ENCODE measurements at places on chromosomes 12 and 14.

- DNase-seq: no peak
Observed at GRCh38 chr14:63563370-63564026, 20.3 kb upstream of the PPP2R5E start.

DNA sequence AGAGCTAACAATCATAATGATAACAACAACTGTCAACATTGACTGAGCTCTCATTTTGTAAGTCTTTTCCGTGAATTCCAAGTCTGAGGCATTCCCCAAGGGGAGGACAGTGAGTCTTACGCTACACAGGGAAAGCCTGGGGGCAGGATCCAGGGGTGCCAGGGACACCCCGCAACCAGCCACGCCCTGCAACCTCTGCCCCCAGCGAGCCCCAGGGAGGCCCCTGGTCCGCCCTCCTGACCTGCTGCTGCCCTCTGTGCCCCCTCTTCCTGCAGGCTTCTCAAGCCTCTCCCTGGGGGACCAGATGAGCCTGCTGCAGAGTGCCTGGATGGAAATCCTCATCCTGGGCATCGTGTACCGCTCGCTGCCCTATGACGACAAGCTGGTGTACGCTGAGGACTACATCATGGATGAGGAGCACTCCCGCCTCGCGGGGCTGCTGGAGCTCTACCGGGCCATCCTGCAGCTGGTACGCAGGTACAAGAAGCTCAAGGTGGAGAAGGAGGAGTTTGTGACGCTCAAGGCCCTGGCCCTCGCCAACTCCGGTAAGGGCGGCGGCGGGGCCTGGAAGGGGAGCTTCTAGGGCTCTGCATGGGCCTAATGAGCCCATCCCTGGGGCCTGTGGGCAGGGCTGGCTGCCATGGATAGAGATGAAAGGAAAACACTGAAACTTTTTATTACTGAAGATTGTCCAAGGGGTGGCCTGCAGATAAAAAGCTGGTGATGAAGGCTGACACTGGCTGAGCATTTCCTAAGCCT lies 115.4 kb downstream of the ESRRB start:
- DNase-seq: no peak

GRCh38 chr12:53954694-53955035 lies at the start of gene HOXC12:
Gene HOXC12, plus strand, starts transcription at chr12:53954903. Its CDS starts 27 bp downstream, at chr12:53954930.
- no peak for DNase-seq

GRCh38 chr14:65357113-65357512 lies 55.4 kb upstream of the FUT8 start:
- no peak for DNase-seq

GRCh38 chr12:94276725-94277124 lies 128.3 kb downstream of the PLXNC1 start:
- no peak for DNase-seq

GRCh38 chr12:32125455-32126084 lies 18.9 kb downstream of the BICD1 start:
- DNase-seq: no peak

GRCh38 chr14:96906434-96906833 lies 109.3 kb downstream of the VRK1 start:
- DNase-seq: no peak

GRCh38 chr12:104546575-104546974 lies 89.8 kb downstream of the CHST11 start:
- DNase-seq: no peak

DNA sequence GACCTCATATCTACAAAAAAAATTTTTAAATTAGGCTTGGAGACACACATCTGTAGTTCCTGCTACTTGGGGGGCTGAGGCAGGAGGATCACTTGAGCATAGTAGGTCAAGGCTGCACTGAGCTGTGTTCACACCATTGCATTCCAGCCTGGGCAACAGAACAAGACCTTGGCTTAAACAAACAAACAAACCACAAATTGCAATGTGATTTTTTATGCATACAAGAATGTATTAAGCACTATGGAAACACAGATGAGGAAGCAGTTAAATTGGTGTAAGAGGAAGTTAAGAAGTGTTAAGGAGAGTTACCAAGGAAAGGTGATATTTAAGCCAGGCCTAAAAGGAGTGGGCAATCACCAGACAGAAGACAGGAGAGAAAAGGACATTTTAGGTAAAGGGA lies 83.6 kb upstream of the HECTD1 start:
- DNase-seq: no peak

GRCh38 chr14:72483311-72483710 lies 410.6 kb downstream of the DPF3 start:
- no peak for DNase-seq

- DNase-seq: no peak
Observed at GRCh38 chr12:6843118-6843902, 2.6 kb downstream of the GNB3 start.

GRCh38 chr12:96751626-96752025 lies 155.4 kb upstream of the NEDD1 start:
- DNase-seq: no peak

GRCh38 chr12:114685320-114685781 lies 1.4 kb upstream of the TBX3 start:
- no peak for DNase-seq

DNA sequence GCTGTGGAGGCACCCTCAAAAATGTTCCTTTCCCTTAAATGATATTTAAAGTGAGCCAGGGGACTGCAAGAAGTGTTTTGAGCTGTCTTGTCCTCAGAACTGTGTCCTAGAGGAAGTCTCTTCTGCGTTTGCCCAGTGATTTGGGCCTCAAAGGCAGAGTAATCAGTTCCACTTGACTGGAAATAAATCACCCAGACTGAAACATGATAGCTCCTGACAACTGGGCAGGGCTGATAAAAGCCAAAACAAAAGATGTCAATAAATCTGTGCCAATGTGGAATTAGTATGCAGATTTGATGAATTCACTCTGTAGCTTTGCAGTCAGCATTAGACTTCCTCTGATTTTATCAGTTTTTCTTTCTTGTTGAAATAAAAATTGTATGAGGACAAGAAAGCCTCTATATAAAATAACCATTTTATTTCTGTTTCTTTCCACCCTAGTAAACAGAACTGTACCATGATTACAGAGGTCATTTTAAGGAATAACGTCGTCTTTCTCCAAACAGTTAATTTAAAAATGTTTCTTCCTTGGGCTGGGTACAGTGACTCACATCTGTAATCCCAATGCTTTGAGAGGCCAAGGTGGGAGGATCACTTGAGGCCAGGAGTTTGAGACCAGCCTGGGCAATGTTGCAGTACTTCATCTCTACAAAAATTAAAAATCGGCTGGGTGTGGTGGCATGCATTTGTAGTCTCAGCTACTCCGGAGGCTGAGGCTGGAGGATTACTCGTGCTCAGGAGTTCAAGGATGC lies 180.8 kb downstream of the ERC1 start:
- DNase-seq: no peak

DNA sequence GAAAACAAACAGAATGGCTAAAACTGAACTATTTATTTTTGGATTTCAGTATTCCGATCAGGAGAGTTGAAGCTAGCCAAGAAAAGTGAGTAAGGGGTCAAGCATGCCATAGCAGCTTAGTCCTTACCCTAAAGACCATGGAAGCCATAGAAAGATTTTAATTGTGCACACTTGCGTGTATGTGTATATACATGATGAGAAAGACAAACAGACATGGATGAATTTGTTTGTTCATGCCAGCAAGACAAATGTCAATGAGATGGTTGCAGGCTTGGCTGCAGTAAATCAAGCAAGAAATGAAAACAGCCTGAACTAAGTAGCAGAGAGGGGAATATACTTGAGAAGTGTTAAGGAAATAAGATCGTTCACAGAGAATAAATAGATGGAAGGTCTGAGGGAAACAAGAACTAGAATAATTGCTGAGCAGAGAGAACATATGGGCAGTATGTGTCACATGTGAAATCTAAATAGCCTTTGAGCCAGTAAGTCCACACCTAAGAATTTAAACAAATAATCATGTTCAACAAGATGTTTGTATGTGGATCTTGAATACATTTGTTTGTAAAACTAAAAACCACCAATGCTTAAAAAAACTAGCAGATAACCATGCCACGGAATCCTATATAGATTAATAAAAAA lies 14.8 kb downstream of the SNW1 start:
- DNase-seq: no peak

GRCh38 chr14:38944691-38945090 lies 158.3 kb downstream of the SEC23A start:
- no peak for DNase-seq

DNA sequence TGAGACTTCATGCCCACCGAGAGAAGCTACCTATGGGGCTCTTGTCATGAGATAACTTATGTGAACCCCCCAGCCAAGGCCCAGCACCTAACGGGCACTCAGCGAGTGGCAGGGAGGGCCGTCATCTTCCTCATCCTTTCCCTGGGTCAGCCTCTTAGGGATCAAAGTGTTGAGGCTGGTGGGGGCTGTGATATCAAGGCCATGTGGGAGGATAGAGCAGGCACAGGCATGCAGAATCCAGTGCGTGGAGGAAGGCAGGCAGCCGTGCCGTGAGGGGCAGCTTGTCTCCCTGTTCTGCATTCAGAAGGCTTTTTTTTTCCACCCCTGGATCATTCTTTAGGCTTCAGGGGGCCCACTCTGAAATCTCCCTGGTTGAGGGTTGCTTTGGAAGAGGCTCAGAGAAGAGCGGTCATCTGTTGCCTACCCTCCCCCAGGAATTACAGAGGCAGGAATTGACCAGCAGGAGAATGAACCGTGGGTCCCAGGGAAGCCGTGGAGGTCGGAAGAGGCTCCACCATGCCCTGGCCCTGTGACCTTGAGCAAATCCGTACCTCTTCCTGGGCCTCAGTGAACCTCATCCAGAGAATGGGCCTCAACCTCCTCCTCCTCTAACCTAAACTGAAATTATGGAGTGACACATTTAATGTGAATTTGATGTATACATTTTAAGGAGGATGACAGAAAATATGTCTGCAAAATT lies 62.8 kb downstream of the BEGAIN start:
- DNase-seq: no peak

DNA sequence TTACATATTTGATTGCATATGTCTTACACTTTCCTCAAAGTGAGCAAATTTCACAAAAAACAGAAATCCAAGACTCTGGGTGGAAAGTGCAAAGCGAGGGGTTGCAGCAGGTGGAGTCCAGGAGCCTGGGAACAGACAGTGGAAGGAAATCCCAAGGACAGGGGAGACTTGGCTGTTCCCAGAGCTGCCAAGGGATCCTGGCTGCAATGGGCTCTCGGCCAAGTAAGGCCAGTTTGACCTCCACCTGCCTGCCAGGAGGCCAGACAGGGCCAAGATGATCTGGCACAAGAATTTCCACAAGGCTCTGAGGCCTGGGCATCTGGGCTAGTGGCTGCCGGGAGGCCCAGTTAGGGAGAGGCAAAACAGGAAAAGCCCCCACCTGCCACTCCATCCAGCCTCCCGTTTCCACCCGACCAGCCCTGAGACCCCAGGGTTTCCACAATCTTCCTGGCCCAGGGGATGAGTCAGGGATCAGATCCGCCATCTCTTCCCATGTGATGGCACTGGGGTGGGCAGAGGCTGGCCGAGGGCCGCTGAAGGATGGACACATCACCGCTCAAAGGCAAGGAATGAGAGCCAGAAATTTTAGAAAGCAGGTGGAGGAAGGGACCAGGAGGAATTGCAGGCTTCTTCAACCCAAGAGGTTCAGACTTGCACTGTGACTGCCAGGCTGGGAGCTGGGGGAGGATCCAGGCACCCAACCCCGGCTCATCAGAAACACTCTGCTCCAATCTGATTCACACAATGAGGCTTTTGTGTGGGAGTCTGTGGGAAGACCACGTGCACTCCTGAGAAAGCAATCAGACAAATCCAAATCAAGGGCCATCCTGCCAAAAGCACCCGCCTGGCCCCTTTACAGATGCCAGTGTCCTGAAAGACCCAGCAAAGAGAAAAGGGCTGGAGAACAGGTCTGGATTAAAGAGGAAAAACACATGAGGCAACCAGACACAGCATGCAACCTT lies 16.3 kb downstream of the SCARB1 start:
- DNase-seq: peak; percentile 34

GRCh38 chr14:98014851-98015615 lies 1217.9 kb downstream of the VRK1 start:
- DNase-seq: no peak

DNA sequence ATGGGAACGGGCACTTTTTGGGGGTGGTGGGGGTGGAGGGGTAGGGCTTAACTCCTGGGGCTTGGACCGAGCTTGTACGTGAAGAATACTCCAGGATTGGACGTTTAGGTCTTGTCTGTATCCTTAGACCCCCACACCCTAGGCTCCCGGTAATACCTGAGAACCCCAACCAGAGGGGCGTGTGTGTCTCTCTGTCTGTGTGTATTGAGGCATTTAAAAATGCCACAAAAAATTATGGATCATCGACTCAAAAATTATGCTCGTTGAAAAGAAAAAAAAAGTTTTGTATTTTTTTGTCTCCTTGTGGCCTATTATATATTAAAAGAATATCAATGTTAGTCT lies 459 bp downstream of the PPFIBP1 start:
- DNase-seq: no peak

DNA sequence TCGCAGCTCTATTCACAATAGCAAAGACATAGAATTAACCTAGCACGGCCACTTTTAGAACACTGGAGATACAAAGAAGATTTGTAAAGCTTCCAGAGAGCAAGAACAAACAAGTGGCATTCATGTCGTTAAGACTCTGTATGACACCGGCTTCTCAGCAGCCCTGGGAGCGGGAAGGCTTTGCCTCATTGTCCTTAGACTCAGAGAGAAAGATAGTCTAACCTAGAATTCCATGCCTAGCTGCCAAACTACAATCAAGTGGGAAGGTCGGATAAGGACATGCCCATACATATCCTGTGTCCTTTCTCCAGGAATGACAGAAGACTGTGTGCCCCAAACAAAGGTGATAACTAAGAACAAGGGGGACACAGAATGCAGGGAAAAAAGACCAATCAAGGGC lies 1038.3 kb downstream of the BCL11B start:
- no peak for DNase-seq

DNA sequence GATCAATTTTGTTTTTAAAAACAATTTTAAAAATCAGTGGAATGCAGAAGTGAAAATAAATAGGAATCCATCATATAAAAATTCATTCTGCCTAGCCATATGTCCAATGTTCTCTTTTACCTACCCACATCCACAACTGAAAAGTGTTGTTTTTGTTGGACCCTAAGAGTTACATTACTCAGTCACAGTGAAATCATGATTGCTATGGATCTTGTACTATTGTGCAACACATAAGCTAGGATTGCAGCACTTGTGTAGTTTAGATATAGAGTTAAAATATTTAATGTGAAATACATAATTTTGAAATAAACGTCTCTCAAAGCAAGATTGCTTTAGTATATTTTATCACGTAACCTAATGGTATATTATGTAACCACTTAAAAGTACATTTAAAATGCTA lies 213.3 kb upstream of the CLEC14A start:
- no peak for DNase-seq

- no peak for DNase-seq
Observed at GRCh38 chr14:81309511-81309910, 88.8 kb upstream of the GTF2A1 start.

GRCh38 chr14:68244262-68244980 lies 424.8 kb downstream of the RAD51B start:
- no peak for DNase-seq

GRCh38 chr12:54697851-54698250 lies 49.7 kb upstream of the DCD start:
- no peak for DNase-seq

DNA sequence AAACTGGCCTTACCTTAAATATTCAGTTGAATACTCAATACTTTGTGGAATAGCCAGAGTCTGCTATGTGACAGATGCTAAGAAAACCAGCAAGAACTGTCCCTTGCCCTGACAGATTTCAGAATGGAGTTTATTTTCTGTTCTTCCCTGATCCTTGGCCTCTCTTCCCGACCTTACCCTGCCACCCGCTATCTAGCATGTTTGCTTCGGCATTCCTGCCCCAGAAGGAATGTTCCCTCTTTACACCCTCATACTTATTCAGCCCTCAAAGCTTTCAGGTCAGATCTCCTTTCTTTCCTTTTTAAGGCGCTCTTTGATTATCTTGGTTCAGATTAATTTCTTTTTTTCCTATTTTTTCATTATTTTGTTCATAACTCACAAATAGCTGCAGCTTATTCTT lies 21.8 kb downstream of the SUSD6 start:
- no peak for DNase-seq
